Fibroblast of skin of abdomen (primary cell): ENCODE measurements at places on chromosomes 2 and 18.

DNA sequence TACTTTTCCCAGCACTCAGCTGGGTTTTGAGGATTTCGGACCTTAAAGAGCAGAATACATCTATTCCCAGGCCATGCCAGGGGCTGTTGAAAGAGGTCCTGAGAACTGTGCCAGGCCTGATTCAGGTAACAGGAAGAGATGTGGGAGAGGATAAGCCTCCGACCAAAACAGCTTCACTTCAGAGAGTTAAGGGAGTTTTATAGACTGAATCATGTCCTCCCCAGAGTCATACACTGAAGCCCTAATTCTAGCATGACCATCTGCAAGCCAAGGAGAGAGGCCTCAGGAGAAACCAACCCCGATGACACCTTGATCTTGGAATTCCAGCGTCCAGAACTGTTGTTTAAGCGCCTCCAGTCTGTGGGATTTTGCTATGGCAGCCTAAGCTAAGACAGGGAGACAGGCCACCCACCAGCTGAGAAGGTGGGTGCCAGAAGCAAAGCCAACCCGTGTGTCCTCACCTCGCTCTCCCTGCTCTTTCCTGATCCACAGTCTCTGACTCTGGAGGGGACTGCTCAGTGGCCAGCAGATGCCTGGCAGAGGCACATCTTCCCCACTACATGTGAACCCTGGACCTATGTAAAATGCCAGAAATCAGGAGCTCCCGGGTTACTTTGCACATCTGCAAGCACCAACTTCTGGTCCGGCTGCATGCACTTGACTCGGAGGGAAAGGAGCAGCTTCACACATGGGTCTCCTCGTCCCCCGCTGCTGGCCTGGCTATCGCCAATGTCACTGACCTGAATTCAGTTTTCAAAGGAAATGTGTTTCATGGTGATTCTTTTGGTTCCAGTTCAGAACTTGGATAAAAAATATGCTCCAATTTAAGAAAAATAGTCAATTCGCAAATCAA lies 116.8 kb upstream of the EPC2 start:
- DNase-seq: no peak

GRCh38 chr18:42525905-42526304 lies 570.9 kb downstream of the PIK3C3 start:
- no peak for DNase-seq

GRCh38 chr2:162111958-162112850 lies 38.2 kb upstream of the DPP4 start:
- no peak for DNase-seq

GRCh38 chr2:750628-751027 lies 73.4 kb upstream of the TMEM18 start:
- DNase-seq: no peak

GRCh38 chr2:18518116-18519111 lies 42.0 kb downstream of the RDH14 start:
- DNase-seq: peak; percentile 64

DNA sequence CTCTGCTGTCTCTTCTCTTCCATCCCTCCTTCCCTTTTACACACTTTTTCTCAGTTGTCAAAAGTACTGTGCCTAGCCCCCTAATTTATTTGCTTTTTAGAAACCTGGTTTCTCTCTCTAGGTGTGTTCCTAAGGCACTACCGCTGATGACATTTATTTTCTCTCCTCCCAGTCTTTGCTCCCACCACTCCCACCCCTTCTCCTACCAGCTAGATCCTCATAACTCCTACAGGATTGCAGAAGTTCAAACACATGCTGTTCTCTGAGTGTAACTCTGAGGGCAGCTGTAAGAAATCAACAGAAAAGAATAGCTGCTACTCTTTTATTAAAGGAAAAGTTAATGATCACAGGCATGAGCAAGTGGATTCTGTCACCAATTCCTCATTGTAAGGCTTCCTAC lies 22.3 kb upstream of the LRRTM1 start:
- no peak for DNase-seq

DNA sequence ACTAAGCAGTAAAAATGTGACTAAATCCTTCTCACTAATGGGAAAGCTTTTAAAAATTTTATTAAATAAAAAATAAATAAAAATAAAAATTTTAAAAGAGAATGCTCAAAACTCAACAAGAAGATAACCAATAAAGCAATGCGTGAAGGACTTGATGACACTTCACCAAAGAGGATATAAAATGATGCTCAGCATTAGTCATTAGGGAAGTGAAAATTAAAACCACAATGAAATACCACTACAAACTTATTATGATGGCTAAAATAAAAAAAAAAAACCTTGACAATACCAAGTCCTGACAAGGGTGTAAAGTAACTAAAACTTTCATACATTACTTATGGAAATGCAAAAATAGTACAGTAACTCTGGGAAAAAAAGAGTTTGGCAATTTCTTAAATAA lies 3.3 kb upstream of the WDR75 start:
- no peak for DNase-seq

- peak; percentile 50 for DNase-seq
These were observed 383.4 kb downstream of the PTPRM start for GRCh38 chr18:7950380-7951136.

GRCh38 chr2:237631007-237631785 lies 3.8 kb downstream of the LRRFIP1 start:
- DNase-seq: no peak

GRCh38 chr2:230930928-230931555 lies 6.0 kb upstream of the GPR55 start:
- DNase-seq: no peak

DNA sequence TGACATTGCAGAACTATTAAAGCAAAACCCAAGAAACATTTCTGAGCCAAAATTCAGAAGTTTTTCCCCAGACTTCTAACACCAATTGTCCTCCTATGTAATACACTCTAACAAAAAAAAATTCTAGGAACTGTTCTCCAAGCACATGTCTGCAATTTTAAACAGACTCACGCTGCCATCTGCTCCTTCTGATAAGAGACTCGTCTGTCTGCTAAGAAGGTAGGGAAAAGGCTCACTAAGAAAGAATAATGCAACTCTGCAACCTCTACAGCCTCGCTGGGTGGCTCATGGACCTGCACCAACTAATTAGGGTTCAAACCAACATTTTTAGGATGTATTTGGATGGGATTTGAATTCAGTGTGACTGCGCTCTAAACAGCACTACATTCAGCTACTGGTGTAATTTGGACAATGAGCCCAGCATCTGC lies 366.5 kb downstream of the DSC3 start:
- no peak for DNase-seq

DNA sequence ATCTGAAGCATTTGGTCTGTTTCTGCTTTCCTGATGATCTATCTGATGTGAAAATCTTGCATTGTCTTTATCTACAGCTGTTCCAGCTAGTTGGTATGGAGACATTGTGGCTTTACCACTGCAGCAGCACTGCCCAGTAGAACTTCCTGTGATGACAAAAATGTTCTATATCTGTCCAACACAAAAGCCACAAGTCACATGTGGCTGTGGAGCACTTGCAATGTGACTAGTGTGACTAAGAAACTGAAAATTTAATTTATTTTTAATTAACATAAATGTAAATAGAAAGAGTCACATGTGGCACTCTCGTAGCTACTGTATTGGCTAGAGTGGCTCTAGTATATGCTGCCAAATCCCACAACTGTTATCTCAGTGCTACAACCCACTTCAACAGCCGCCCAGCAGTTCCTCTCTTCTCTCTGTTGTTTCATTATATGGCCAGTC lies 425.7 kb downstream of the SETBP1 start:
- peak; percentile 63 for DNase-seq

DNA sequence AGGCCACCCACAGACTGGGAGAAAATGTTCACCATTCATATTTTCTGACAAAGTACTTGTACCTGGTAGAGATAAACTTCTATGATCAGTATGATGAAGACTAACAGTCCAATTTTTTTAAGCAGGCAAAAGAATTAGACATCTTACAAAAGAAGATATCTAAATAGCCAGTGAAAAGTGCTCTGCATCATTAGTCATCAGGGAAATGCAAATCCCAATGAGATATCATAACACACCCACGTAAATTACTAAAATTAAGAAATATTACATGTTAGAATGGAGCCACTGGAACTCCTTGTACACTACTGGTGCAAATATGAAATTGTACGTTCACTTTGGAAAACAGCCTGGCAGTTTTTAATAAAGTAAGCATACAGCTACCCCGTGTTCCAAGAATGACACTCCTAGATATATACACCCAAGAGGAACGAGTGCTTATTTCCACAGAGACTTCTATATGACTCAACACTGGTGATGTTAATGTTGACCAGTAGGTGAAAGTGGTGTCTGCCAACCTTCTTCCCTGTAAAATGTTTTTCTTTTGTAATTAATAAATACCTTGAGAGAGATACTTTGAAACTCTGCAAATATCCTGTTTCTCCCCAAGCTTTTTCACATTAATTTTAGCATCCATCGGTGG lies 80.3 kb downstream of the NPAS2 start:
- DNase-seq: no peak

DNA sequence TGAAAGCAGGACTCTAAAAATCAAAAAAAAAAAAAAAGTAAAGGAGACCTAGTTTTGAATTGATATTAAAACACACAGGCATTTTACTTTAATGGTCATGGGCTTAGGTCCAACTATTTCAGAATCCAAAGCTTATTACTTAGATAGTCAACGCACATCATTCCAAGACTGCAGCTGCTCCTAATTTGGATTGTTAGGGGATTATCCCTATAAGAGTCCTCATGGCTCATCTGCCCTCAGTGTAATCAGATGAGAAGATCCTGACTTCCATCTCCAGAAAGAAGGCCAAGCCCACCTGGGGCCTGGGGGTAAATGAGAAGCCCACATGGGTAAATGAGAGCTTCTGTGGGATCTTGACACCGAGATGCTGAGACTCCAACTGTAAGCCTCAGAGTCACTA lies 424.2 kb downstream of the NRXN1 start:
- peak; percentile 28 for DNase-seq

DNA sequence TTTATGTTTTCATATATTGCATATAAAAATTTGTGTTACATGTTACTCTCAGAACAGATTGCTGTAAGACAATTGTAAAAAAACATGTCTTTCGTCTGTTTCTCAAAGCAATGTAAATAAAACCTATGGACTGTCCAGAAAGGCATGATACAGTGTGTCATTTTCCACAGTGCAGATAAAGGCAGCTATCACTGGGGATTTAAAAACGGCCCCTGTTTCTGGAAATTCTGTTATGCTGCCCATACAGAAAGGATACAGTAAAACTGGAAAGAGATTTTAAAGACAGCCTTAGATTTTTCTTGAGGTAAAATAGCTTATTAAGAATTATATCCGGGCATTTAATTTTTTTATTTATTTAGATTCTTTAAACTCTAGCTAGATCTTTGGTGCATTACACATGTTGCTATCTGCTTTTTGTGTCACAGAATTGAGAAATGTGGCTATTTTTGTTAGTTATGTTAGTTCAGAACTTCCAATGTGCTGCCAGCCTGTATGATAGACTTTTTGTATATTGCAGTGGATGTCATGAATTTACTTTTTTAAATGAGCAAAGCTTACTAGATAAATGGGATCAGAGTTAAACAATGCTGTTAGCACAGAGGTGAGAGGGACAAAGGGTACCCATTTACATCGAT lies 859 bp upstream of the INO80D start:
- peak; percentile 15 for DNase-seq

GRCh38 chr2:25333981-25334380 lies 7.7 kb downstream of the DNMT3A start:
- DNase-seq: no peak

GRCh38 chr18:79588636-79589481 lies 90.7 kb upstream of the CTDP1 start:
- peak; percentile 92 for DNase-seq

- DNase-seq: no peak
These were observed 39.5 kb downstream of the CERS6 start for GRCh38 chr2:168495524-168495923.

DNA sequence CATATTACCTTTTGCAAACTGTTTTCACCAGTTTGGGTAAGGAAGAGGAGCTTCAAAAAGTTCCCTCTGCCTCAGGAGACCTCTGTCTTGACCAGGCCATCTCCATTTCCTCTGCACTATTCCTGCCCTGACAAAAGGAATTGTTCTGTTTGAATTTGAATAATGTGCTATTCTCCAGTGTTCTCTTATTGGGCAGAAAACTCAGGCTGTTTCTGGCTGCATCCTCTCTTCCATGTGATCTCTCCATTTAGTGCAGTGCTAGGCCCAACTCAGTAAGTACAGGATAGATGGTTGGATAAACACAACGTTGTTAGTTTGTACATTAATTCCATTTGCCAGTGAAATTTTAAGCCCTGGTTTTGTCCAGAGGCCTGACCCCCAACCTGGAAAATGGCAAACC lies 102.2 kb upstream of the CELF4 start:
- no peak for DNase-seq
